ENCODE measurements at places on chromosomes 7 and 10.

GRCh38 chr10:94115725-94116124, 122.0 kb downstream of the PLCE1 start:
- DNase-seq, result no peak

GRCh38 chr7:129210256-129210988, 14.4 kb upstream of the AHCYL2 start:
- peak; percentile 42 for DNase-seq

- no peak for DNase-seq
Measured at GRCh38 chr10:89887830-89888229, 186.4 kb downstream of the KIF20B start.

- no peak for DNase-seq
Measured at GRCh38 chr7:102024005-102024768, 206.8 kb downstream of the CUX1 start.

DNA sequence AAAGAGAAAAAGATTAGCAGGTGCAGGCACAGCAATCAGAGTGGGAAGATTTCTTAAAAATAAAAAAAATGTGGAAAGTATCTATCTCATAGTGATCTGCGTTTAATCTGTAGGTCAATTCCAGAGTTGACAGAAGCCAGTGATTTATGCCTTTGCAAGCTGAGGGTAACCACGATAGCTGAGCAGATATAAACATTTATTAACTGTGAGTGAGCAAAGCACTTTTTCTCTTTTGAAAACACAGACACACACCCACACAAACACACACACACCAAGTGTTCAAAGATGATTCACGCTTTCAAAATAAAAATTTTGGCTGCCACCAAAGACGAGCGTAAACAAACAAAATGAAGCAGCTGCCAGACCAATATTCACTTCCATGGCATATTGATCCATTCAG, 243.2 kb upstream of the SLC26A5 start:
- DNase-seq, result no peak

DNA sequence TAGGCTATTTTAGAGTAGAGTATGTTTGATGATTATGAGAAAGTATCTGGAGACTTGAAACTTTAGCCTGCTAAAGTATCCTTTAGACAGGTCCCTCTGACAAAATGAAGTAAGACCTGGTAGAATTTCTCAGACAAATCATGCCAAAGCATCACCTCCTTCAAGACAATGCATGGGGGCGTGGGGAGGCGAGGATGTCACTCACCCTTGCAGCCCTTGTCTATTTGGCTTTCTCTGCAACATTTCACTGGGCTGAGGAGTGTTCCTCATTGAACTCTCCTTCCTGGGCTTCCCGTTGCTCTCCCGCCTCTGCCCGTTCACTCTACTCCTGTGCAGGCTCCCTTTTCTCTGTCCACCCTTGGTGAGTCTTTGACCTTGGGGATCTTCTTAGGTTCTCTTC, 98.5 kb downstream of the JAZF1 start:
- DNase-seq, result no peak

DNA sequence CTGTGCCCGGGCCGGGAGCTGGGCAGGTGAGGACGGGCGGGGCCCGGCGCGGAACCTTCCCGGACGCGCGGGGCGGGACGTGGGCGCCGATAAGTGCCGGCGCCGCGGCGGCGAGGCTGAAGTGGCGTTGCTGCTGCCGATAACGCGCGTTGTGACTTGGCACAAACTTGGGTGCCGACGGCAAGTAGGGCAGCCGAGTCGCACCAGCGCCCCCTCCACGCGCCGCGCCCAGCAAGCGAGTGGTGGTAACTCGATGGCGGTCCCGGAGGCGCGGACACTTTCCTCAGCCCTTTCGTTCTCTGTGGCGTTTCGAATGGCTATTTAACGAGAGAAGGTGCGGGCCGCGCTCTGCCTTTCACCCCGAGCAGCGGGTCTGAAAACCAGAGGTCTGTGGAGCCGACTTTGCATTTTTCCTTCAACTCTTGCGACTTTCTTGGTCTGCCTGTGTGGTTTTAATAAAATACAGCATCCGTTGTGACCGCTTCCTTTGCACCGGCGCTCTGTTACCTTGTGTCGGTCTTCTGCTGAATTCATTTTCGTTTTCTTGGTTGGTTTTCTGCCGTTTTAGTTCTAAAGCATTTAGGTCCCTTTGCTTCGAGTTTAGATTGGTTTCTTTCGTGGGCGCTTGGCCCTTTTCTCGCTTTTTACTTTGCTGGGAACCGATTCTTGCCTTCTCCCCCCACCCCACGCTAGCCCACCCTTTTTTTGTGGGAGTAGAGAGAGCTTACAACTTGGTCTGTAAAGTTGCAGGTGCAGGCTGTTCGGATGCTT, 701 bp downstream of the STK17A start:
- peak; percentile 85 for DNase-seq

DNA sequence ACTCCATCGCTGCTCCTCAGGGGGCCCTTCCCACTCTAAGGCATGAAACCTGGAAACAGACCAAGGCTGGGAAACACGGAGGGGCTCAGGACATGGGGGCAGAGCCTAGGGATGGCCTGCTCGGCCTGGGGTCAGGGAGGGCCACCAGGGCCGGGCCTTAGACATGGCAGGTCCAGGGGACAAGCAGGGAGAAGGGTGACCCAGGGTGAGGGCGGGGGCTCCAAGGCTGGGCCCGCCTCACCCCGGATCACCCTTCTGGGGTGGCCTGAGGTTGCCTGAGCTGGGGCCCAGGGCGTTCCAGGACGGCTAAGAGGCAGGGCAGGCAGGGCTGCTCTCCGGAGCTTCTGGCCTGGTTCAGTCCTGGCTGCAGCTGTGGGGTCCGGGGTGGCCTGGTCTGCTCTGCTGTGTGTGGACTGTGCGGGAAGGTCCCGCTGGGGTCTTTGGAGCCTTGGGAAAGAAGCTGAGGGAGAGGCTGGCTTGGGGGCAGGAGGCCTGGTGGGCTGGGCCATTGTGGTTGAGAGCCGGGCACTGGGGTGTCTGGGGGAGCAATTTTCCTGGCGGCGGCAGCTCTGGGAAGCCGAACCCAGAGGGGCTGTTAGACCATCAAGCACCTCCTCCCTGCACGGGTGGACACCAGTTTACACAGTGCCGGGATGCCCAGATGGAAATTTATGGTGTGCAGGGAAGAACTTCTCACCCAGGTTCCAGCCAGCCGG, 52.2 kb downstream of the UNCX start:
- DNase-seq, result no peak

- no peak for DNase-seq
Measured at GRCh38 chr10:96276831-96277230, 5.5 kb upstream of the BLNK start.

GRCh38 chr7:134422638-134423037, 36.3 kb downstream of the AKR1B1 start:
- no peak for DNase-seq

DNA sequence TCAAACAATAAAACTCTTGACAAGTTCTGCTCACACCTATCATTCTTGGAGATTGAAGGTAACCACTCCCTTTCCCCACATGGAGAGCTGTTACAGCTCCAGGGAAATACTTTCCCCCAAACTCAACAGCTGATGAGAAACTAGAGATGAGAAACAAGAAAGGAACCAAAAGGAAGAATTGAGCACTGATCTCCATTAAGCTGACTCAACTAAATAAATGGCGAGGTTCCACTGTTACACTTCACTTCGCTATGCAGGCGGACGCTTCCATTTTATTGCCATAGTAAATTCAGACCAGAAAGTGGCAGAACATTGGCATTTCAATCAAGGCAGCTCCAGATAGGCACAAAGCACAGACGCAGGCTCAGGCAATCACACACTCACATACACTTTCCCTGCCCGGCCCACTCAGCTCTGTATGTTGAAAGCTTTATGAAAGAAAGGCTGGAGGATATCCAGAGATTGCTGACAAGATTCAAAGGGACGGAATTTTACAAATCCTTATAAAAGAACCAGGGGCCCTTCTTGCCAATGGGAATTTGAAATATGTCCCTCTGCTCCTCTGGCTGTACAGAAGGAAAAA, 11.5 kb upstream of the YAE1 start:
- DNase-seq, result no peak

DNA sequence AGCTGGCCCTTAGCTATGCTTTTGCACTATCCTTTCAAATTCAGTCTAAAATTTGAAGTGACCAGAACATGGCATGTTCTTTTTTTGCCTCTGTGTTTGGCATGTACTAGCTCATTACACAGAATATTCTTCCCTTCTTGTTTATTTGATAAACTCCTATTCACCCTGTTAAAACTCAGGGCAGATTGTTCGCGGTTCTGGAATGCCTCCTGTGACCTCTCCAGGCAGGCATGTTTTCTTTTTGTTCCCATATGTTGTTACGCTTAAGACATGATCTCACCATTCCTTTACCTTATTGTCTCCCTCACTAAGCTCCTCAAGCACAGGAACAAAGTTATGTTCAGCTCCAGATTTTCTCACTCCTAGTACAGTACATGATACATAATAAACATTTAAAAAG, 181.7 kb downstream of the CCSER2 start:
- no peak for DNase-seq
